RKO (cell line): ENCODE measurements at places on chromosomes 6 and 20.

DNA sequence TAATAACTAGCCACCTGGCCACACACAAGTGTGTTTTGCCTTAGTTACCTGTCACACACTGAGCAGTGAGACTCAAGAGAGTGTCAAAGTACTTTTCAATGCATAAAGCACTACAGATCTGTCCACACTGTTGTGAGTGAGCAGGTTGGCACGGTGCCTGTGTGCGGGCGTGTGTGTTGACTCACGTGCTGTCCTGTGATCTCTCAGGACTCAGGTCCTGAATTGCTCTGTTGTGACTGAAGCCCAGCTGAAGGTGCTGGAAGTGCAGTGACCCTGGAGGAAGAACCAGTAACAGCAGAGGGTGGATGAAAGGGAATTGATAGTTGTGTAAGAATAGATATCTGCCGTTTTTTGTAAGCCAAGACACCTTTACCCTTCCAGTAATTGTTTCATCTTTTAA lies 18.3 kb downstream of the SLC16A10 start:
- peak; percentile 89 for DNase-seq

GRCh38 chr6:37840940-37841300 lies 21.4 kb downstream of the ZFAND3 start:
- DNase-seq = no peak

DNA sequence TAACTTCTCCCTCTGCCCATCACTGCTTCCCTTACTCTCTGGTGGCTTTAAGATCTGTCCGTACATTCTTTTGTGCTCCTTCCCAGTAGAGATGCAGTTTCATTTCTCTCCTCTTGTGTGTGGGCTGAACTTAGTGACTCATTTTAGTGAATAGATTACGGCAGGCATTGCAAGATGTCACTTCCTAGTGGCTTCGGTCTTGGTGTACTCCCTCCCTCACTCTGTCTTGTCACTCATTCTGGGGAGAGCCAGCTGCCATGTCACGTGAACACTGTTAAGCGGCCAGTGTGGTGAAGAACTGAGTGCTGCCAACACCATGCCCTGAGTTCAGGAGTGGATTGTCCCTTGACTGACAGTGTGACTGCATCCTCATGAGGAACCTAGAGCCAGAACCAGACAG lies 115.9 kb downstream of the OTOR start:
- DNase-seq = peak; percentile 54

DNA sequence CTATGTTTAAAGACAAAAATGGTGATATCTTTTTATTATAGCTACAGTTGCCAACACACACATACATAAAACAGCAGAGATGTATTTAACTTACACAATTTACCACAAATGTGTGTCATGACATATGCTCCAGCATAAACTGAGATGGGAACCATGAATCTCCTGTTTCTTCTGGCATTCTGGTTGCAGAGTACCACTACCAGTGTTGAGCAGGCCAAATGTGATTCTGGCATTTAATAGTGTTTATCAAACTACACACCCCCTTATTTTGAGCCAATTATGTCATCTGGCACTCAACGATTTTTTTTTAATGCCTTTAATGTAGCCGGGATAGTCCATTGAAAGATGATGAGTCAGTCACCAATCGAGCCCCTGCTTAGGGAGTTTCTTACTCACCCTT lies 59.0 kb upstream of the TPD52L1 start:
- no peak for DNase-seq

GRCh38 chr6:159232106-159232645 lies 63.0 kb downstream of the FNDC1 start:
- no peak for DNase-seq

GRCh38 chr6:5713519-5713918 lies 293.2 kb downstream of the NRN1 start:
- DNase-seq = no peak
